Left lung (tissue), 14 donors: ENCODE measurements at places on chromosomes 12 and 14. TPM values are rescaled to one million over a fixed set of nuclear protein-coding genes. Genes with fewer than 3 reads are reported as not detected.

GRCh38 chr12:29733060-29733459 is 50.7 kb downstream of the TMTC1 start:
- no peak for DNase-seq

- DNase-seq, result no peak
These were observed 31.5 kb downstream of the SCN8A start for GRCh38 chr12:51622564-51622963.

Gene C12orf54
- polyA plus RNA-seq, result 0.63 TPM

- no peak for DNase-seq
These were observed 12.3 kb downstream of the SH2B3 start for GRCh38 chr12:111417784-111418593.

- no peak for DNase-seq
These were observed 186.6 kb upstream of the OTX2 start for GRCh38 chr14:56996721-56997399.

Gene TMTC1
- polyA plus RNA-seq, result 1.7 TPM
